WTC11 (cell line): ENCODE measurements at places on chromosomes 6 and 20. TPM values are rescaled to one million over a fixed set of nuclear protein-coding genes. Genes with fewer than 3 reads are reported as not detected.

FOXF2 gene
- 0.07 to 0.11 TPM in 2 of 3 replicates, not detected in the other for total RNA-seq

CDH22 gene
- total RNA-seq, result 0.13 to 0.16 TPM (median 0.16 TPM) in 3 replicates

ADA gene
- total RNA-seq, result 19.7 to 29.2 TPM (median 25.3 TPM) in 3 replicates

HMGN3 gene
- 151 to 165 TPM (median 155 TPM) in 3 replicates for total RNA-seq

NRN1 gene
- 0.21 to 0.66 TPM (median 0.50 TPM) in 3 replicates for total RNA-seq

CST4 gene
- total RNA-seq, result not detected in 3 replicates

HLA-DRB5 gene
- total RNA-seq, result 0.30 TPM in 1 of 3 replicates, not detected in the others

PDE7B gene
- total RNA-seq, result 0.05 TPM in 1 of 3 replicates, not detected in the others

ZBTB12 gene
- 24.0 to 46.2 TPM (median 44.1 TPM) in 3 replicates for total RNA-seq

HLA-DQB1 gene
- total RNA-seq, result 0.83 to 3.8 TPM (median 2.6 TPM) in 3 replicates

PAK5 gene
- 0.31 to 0.53 TPM (median 0.48 TPM) in 3 replicates for total RNA-seq
